ENCODE measurements at places on chromosomes 4 and X. TPM values are rescaled to one million over a fixed set of nuclear protein-coding genes. Genes with fewer than 3 reads are reported as not detected.

BTK gene
- 1.0 TPM for total RNA-seq

TMEM150C gene
- total RNA-seq: 0.80 TPM

MMGT1 gene
- 12.9 TPM for total RNA-seq

TMEM187 gene
- 5.1 TPM for total RNA-seq

CLCN4 gene
- 0.84 TPM for total RNA-seq

AKAP14 gene
- total RNA-seq: not detected

TRPC3 gene
- total RNA-seq: not detected

PAGE2 gene
- total RNA-seq: not detected

TNMD gene
- total RNA-seq: not detected

GPR34 gene
- 0.40 TPM for total RNA-seq

SPANXA1 gene
- not detected for total RNA-seq

FAM149A gene
- total RNA-seq: 1.6 TPM

USP17L5 gene
- total RNA-seq: not detected

CASP6 gene
- total RNA-seq: 15.8 TPM

WWC2 gene
- 11.1 TPM for total RNA-seq

Data from esophagus mucosa (tissue), 1 donor.